ENCODE measurements at places on chromosomes 1 and 21.

DNA sequence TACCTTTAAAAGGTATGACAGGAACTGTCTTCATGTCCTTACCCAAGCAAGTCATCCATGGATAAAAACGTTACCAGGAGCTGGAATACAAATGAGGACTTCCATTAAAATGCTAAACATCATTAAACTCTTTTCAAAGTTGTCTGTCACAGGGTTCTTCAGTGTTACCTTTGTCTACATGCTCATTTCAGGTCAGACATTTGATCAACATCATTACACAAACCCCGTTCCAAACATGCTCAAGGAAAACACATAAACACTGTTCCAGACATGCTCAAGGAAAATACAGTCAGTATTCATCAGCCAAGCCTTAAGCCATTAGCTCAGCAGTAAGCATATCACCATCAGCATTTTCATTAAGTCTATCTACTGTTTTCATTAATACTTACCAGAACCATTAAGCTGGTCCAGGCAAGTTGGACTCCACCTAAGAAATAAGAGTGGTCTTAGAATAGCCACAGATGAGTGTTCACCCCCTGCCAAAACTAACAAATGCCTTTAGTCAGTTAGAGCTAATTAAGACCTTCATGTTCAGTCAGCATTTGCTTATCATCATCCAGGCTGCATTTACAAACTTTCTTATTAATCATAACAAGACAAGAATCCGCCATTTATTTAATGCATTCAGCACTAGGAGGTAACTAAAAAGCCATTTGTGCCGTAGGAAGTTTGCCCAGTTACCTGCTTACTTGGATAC, 2.2 kb downstream of the GAS5 start:
- DNase-seq = no peak

- no peak for DNase-seq
Measured at GRCh38 chr1:69765951-69766350, 198.2 kb downstream of the LRRC7 start.

DNA sequence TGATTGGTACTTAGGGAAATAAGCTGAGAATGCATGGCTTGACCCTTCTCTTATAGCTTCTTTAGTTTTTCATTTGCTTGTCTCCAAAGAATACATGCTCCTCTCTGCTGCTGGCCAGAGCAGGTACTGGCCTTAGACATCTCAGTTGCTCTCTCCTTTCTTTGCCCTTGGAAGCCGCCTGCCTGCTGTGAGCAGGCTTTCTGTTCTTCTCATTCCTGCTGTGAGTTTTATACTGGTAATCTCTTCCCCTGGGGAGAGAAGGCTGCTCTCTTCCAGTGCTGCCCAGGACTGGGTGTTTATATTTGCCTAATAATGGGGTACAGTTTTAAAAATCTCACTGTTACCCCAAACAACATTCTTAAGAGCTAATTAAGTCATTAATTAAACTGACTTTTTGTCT, 323.5 kb upstream of the LRRC7 start:
- DNase-seq = no peak

GRCh38 chr1:235642011-235642942, 7.3 kb downstream of the GNG4 start:
- peak; percentile 86 for DNase-seq

DNA sequence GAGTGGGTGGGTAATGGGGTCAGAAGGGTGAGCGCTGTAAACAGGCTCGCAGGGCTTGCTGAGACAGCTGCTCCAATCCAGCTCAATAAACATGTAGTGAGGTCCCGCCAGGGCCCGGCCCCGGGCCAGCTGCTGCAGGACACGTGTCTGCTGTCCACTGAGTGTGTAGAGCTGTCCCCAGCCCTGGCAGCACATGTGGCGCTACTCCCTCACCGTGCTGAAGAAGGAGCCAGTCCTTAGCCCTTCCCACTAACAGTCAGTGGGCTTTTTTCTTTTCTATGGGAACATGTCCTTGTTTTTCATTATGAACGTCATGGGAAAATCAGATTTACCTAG, 78.9 kb upstream of the C1orf174 start:
- no peak for DNase-seq

DNA sequence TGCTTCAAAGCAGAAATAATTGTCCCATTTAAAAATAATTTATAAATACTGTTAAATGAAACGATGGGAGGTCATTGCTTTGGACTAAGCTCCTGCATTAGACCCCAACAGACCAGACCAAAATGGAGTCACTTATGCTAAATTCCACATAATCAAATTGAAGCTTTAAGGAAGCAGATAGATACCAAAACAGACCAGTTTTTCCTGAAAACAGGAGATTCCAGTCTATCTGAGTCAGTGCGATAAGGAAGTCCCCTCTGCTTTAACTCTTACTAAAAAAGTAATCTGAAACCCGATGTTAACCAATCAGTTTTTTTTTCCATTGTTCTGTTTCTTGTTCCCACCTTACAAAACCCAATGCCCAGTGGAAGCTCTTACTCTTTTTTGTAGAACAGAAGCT, 16.2 kb upstream of the DNASE2B start:
- no peak for DNase-seq

GRCh38 chr21:29231756-29232529, 66.8 kb upstream of the BACH1 start:
- DNase-seq = no peak

DNA sequence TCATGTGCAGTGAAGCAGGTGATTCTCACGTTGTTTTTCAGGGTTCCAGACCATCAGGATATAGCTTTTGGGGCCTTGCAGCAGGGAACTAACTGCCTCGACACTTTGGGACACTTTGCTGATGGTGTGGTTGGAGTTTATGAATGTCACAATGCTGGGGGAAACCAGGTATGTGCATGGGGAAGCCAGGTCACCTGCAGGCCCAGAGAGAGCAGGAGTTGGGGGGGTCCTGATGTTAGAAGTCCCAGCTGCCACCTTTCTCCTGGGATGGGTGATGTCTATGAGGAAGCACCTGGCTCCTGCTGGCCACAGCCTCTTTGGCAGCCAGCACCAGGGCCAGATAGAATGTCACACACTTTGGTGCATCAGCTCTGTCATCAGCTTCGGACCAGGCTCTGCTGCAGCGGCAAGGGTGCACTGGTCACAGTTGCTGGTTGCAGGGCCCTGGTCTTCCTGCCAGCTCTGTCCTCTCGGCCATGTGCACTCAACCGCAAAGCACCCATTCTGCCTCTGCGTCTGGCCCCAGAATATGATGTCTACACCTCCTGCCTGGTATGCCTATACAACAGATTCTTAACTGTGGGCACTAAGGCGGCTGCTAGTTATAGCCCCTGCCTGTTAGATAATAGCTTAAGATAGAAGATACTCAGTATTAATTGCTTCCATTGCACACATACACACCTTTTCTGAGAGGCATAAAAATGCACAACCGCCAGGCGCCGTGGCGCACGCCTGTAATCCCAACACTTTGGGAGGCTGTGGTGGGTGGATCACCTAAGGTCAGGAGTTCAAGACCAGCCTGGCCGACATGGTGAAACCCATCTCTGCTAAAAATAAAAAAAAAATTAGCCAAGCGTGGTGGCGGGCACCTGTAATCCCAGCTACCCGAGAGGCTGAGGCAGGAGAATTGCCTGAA, 160.7 kb downstream of the PGBD5 start:
- no peak for DNase-seq

GRCh38 chr1:57281324-57281723, 142.5 kb downstream of the DAB1 start:
- DNase-seq = no peak

DNA sequence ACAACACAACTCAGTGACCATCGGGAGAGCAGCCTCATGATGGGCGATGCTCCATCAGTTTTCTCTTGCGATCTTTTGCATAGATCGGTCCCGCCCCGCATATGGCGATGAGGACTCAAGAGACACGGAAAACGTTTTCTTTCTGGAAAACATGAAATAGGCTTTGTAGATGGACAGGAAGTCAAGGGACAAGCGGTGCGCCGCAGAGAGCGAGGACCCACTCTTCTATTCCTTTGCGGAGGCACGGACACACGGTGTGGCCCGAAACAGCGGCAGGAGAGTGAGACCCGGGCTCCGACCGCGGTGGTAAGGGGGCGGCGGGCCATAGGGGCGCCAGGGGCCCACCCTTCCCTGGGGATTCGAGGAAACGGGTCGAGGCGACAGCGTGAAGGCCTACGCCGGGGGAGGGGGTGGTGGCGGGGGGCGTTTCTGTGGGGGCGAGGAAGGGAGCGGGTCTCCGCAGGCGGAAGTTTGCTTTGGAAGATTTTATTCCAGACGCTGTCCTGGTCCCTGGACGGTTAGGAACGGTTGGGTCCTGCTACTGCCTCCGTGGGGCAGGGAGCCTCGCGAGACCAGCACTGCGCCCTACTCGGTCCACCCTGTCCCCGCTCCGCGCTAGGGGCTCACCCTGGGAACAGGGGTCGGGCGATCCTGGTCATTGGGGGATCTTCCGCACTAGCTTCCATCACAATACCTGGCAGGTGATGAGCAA, 796 bp upstream of the TDRKH start:
- DNase-seq = no peak

DNA sequence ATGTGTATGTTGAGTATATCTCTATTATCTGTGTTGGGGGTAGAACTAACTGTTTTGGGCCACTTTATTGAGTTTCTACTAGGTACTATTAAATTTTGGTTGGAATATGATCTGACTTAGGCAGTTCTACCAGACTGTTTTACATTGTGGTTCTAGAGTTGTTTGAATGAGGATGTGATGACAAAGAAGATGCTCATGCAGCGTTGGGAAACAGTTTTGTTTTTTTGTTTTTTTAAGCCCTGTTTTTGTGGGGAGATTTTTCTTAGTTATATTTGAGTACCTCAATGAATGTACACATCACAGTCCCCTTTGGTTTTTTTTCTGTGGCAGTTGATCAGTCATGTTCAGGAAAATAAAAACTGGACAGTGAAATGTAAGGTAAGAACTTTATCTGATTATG, 40.1 kb downstream of the TMED5 start:
- DNase-seq = no peak

DNA sequence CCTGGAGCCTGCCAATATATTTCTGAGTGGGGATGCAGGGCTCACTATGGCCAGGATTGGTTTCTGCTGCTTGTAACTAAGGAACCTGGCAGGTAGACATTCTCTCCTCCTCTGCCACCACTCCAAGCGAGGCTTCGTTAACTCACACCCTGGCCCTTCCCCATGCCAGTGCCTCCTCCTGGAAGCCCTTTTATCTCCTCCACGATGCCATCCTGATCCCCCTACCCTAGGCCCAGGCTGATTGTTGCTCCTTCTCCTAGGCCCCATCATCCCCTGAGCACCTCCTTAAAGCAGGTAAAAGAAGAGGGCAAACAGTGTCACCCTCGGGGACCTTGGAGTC, 118.5 kb downstream of the DMRTB1 start:
- no peak for DNase-seq

Measured in DND-41 (cell line).